NCI-H82 (cell line): ENCODE measurements at places on chromosomes 5 and 9.

DNA sequence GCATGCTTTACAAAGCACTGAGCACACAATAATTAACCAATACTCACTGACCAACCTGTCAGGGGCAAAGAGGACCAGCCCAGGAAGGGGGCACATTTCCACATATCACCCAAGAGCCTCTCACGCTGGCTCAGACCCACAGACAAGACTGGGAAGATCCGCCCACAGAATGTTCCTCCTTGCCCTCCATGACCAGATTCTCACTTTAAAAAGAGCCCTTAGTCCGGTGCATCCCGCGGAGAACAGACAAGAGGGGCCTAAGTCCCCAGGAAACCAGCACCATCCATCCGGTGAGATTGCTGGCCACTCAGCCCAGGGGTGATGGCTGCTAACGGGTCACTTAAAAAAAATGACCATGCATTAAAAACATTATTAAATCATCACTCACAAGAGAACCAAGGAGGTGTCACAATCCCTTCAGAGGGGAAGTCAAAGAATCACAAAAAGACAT, 32.9 kb downstream of the SEMA4D start:
- DNase-seq: no peak

GRCh38 chr9:95083086-95083768, 234.3 kb downstream of the FANCC start:
- DNase-seq: no peak

GRCh38 chr5:158812408-158812807, 287.3 kb downstream of the EBF1 start:
- DNase-seq: peak; percentile 61

DNA sequence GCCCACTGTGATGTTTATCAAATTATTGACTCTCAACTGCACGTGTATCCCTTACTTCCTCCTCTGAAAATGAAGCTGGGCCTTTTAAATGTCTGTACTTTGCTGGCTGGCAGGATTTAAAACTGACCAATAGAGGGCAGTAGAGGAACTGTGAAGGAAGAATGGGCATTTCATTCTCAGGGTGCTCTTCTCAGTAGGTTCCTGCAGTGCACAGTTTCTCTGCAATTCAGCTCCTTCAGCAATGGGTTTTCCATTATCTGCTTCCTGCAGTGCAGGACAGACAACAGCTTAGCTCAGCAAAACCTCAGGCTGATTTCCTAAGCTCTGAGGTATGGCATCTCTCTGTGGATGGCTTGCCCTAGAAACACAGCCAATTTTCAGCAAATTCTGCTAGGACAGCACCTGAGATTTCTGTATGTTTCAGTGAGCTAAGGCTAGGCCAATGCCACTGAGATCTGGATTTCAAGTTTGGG, 298.4 kb upstream of the PRDM9 start:
- DNase-seq: peak; percentile 78

DNA sequence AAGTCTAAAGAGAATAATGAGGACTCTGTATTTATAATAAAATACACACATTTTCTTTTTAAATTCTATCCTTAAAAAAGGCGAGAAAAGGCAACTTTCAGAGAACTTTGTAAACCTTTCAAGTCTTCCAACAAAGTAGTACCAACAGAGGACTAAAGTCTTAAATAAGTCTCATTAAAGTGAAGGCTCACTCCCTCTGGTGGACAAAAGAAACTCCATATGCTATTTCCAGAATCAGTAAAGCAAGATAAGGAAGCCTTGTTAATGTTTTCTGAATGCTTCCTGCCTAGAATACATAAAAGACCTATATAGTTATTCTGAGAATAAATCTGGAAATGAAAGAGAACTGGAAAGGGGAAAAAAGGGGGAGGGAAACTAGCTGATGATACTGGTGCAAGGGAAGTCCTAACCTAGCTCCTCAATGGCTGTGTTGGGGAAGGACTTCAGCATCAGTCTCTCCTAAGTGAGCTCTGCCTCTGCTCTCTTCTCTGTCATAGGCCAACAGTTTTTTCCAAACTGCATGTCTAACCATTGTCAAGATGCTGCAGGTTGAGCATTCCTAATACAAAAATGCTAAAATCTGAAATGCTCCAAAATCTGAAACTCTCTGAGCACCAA, 7.2 kb downstream of the HMGCS1 start:
- peak; percentile 64 for DNase-seq

DNA sequence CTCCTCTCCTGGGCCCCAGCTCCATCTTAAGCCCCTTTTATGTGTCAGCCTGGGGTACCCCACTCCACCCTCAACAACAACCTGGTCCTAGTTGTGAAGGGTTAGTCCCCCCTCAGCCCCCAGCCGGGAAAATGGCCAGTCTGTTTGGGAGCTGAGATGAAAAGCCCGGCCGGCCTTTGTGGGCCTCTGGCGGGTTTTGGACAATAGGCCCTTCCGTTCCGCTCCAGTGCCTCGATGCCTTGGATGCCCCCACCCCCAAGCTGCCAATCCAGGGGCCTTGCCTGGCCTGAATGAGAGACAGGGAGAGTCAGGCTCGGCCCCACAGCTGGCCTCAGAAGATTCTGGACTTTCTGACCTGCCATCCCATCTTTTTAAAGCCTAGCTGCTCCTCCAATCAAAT, 9.2 kb downstream of the CNTFR start:
- DNase-seq: peak; percentile 34

- DNase-seq: no peak
These were observed 113.0 kb downstream of the COL23A1 start for GRCh38 chr5:178476972-178477754.

- DNase-seq: peak; percentile 25
These were observed 7.9 kb upstream of the FAT2 start for GRCh38 chr5:151598984-151599383.

DNA sequence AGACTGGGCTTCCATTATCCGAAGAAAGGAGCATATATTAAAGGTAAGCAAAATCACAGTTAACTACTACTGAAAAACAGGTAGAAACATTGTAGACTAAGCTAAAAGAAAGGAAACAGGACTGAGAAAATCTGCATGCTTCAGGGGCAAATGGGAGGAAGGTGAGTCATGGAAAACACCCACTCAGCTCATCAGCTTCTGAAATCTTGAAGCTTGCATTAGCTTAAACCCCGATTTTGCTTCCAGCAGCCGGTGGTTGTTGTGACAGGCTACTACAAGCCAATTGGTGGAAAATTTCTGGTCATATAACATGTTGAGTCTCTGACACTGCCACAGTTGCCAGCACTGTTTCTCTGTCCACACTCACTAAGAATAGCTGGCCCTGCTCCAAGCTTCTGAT, 179.6 kb upstream of the PUM3 start:
- DNase-seq: no peak

DNA sequence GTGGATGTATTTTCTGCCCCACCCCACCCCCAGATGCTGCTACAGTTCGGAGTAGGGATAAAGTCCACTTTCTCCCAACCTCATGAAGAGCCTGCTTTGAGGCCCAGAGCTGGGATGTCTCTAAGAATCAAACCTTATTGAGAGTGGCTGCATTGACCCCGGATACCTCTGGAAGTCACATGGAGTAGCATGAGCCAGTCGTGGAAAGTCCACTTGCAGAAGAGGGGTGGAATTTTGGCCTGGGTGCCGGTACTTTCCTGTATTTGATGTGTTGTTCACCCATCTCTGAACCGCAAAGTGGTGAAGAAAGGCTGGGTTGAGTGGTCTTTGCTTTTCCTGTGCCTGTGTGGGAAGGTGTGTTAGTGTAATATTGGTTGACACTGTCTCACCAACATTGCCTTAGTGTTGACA, 3.7 kb downstream of the OTULIN start:
- no peak for DNase-seq

DNA sequence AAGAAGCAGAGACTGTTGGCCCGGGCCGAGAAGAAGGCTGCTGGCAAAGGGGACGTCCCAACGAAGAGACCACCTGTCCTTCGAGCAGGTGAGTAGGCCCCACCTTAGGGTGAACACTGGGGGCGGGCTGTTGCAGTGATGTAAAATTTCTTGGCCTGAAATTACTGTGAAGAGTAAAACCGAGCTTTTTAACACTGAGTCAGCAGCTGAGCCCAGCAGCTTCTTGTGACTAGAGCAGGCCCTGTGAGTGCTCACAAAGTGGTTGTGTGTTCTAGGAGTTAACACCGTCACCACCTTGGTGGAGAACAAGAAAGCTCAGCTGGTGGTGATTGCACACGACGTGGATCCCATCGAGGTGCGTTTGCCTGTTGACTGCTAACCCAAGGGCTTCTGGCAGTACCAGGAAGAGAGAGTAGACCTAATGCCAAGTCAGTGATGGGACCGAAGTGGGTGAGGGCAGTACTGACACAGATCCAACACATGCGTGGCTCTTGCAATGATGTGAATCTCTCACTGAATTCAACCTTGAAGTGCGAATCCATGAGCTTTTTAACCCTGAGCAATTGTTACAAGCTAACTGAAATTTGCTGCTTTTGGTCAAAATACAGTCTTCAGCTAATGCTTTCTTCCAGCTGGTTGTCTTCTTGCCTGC, 2.1 kb downstream of the RPL7A start:
- no peak for DNase-seq

- DNase-seq: no peak
These were observed 135.2 kb upstream of the TUSC1 start for GRCh38 chr9:25813478-25813877.

DNA sequence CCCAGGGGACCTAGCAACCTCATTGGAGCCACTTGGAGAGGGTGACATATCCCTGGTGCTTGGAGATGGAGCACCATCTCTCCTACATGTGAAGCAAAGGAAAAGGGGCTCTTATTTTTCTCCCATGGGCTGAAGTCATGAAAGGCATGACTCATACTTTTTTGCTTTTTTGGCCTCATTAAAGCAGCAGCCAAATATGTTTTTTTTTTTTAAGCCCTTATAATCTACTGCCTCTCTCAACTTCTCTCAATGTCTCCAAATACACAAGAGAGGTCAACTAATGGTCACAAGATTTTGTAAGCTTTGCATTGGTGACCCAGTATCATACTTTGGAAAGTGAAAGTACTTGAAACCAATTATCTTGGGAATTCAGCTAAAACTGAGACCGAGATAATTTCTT, 1.6 kb upstream of the CFAP90 start:
- DNase-seq: no peak

DNA sequence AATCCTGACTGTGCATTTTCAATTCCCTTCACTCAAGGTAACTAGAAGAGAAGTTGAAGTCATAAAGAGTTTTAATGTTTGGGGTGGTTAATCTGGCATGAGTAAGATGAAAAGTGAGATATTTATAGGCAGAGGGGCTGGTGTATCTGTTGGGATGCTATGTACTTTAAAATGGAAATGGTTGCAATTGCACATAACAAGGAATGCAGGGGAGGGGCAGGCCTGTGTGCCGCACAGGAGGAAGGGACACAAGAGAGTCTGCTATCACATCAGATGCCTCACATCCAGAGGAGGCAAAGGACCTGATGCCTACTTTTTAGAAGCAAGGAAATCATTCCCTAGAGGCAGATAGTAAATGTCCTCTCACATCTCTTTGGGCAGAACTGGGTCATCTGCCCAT, 55.5 kb upstream of the OSMR start:
- no peak for DNase-seq

GRCh38 chr9:35826071-35826701, 2.3 kb downstream of the FAM221B start:
- DNase-seq: peak; percentile 72
